Activated CD4-positive, alpha-beta T cell treated with anti-CD3 and anti-CD28 coated beads, Interleukin-2, amount 10 ng/mL, durations not matched to agents 24 days and 14 days (primary cell): ENCODE measurements at places on chromosomes 2 and 18.
A peak's percentile ranks its signal among the peaks of the same experiment; 100 is the strongest.

DNA sequence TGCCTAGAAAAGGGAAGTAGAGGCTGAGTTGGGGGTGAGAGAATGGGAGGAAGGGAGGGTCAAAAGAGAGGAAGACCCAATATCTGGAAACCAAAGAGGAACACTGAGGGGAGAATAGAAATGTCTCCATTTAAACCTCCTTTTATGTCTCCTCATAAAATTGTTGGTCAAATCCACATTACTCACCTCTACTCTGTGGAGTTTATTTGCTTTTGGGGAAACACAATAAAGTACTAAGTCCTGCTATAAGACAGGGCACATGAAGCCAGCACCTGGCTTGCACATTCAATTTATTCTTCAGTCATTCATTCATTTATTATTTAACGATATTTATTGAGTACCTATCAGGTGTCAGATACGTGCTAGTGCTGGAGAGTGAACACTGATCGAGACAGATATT, 60.3 kb upstream of the NFE2L2 start:
- no peak for DNase-seq

- no peak for DNase-seq
Measured at GRCh38 chr2:207749873-207750272, 19.8 kb downstream of the FZD5 start.

GRCh38 chr2:122545821-122546220, 790.4 kb downstream of the TSN start:
- no peak for DNase-seq

DNA sequence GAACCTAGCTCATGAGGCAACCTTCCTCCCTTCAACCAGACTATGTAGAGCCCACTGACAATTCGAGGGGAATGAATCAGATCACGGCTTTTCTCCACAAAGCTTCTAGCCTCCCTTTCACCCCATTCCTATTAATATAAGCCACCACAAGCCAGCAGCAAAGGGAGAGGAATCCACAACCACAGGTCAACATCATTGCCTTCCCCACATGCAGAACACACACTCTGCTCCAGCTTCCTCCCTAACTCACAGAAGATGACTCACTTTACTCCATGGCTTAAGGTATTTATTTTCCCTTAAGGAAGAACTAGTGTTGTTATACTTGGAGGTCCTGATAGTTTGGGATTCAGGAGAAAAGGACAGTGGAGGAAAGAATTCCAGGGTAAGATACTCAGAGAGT, 272.2 kb downstream of the C1D start:
- no peak for DNase-seq

DNA sequence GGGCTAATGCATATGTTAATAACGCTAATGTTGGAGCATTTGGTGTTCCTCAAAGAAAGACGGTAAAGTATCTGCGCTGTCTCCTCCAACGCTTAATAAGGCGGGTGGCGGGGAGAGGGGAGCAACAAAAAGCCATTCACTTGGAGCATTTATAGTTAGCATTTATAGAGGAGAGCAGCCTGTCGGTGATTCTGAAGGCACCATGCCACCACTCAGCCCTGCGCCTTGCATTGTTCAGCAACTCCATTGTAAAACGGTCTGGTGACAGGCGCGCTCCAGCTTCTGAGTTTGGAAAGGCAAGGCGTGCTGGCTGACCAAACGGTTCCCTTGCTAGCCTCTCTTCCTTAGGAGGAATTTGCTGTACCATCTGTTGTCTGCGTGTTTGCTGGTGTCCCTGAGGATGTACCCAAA, 83.9 kb downstream of the LYPD1 start:
- DNase-seq, result no peak

- DNase-seq, result no peak
Measured at GRCh38 chr2:131426727-131427126, 49.2 kb upstream of the TUBA3D start.

DNA sequence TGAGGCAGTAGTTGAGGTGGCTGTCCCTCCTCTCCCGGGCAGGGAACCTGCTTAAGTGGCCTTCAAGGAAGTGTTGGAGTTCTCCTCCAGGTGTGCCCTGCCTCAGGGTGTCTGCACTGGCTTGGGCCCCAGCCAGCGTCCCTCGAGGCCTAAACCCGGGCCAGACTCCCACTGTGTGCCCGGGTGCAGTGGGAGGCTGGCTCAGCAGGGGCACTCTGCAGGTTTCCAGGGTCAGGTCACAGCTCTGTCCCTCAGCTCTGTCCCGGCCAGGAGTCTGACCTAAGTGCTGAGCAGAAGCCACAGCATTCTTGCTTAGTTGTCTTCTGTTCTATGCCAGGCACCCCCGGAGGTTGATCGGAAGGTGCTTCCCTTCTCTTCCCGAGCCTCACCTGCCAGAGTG, 69.0 kb upstream of the OTOS start:
- no peak for DNase-seq

DNA sequence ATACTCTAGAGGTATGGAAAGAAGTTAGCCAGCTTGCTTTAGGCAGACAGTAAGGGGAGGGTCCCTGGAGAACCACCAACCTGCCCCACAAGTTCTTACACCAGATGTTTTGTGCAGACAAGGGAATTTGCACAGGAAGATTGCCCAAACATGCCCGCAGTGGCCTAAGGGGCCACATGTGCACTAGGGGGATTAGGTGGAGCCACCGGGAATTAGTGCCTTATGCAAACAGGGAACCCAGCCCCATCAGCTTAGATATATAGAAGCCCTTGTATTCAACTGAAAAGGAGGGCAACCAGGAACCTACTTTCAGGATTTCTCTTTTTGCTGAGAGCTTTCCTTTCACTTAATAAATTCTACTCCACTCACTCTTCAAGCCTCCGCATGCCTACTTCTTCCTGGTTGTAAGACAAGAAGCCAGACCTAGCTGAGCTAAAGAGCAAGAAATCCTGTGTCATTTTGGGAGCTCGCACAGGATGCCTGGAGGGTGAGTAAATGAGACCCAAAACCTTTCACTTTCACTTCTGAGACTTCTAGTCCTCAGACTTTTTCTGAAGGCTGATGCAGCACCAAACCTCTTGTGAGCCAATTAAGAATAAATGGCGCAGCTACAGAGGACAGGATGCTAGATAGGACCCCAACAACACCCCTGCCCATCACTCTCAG, 146.3 kb downstream of the GCA start:
- peak; percentile 58 for DNase-seq
